ENCODE measurements at places on chromosomes 12 and 14. TPM values are rescaled to one million over a fixed set of nuclear protein-coding genes. Genes with fewer than 3 reads are reported as not detected.
A peak's percentile ranks its signal among the peaks of the same experiment; 100 is the strongest.

DNA sequence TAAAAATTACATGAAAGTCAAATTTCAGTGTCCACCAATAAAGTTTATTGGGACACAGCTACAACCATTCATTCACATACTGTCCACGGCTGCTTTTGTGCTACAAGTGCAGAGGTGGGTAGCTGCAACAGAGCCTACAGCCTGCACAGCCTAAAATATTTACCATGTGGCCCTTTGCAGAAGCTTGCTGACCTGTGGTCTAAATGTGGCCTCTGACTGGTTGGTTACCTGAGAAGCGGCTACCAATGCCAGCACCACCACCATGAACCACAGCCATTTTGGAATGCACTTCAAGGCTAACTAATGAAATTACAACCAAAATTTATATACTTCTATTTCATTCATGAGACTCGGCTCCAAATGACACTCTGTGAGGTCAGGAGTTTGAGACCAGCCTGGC is 58.6 kb downstream of the NT5DC3 start:
- no peaks in the 10 kb centered on the region for H3K27me3 ChIP-seq
- peaks cover 5% of the 10 kb centered on the region for H3K36me3 ChIP-seq
- H3K27ac ChIP-seq, result no peak overlapping the region

DNA sequence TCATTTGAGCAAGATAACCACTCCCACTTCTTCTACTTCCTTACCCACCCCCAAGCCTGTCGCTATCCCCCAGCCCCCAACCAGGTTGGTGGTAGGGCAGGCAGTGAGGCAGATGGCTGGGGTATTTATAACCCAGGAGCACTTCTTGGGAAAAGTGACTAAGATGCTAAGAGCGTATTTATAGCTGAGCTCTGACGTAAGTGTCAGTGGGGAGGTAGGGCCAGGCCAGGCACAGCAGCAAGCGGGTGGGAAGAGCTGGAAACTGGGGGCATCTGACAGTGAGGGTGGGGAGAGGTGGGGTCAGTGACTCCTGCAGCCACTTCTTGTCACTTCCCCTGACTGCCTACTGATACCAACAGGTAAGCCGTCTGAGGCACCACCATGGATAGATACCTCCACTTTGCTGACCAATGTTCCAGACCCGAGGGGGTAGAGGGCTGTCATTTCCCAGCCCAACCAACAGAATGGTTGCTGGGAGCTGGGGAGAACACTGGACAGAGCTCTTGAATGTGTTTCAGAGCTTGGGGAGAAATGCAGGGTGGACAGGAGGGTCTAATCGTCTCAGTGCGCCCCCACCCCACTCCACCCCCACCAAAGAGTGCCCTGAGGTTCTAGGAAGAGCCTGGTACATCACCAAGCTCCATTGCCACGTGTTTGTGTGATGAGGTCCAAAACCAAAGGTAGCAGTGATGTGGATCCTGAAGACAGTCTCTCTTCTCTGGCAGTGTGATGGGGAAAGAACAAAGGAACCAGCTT is 2.7 kb upstream of the INHBE start:
- H3K36me3 ChIP-seq, result no peaks in the 10 kb centered on the region
- no peaks in the 10 kb centered on the region for H3K27me3 ChIP-seq
- H3K4me1 ChIP-seq, result peaks cover 17% of the 10 kb centered on the region

DNA sequence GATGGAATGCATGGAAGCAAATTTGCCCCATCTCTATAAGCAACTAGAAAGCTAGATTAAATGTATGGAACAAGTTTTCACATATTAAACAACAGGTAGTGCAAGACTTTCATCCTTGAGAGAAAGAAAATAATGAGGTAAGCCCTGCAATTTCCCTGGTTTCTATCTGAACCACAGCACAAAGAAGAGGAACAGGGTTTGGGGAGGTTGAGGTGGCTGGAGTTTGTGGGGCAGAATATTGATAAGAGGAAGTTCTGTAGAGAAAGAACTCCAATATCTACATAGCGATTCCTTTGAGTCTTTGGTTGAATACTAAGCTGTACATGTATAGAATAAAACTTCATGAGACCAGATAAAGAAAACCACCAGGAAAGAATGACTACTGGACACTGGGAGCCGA is 96.3 kb upstream of the CCND2 start:
- no peaks in the 10 kb centered on the region for H3K27me3 ChIP-seq
- peak overlapping the region; percentile 52 for H3K27ac ChIP-seq
- DNase-seq, result no peak
- peaks cover 11% of the 10 kb centered on the region for H3K36me3 ChIP-seq

DNA sequence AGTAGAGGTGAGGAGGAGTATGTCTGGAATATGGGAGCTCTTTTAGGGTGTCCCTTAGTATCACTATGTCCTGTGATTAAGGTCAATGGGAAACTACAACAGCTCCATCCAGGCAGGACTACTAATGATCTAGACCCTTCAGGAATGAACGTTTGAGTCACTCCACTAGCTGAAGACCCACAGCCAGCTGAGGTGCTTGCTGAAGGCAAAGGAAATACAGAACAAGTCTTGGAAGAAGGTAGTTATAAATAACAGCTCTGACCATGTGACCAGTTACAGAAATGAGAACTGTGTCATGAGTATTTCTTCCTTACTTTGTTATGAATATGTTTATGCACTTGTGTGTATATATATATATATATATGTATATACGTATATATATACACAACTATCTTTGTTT is 40.5 kb upstream of the USP44 start:
- H3K4me1 ChIP-seq, result no peaks in the 10 kb centered on the region
- no peak overlapping the region for H3K4me3 ChIP-seq
- no peak overlapping the region for H3K27ac ChIP-seq
- H3K36me3 ChIP-seq, result no peaks in the 10 kb centered on the region

GRCh38 chr12:1837541-1838204 is 17.3 kb downstream of the LRTM2 start:
- no peaks in the 10 kb centered on the region for H3K4me1 ChIP-seq
- DNase-seq, result no peak

- no peaks in the 10 kb centered on the region for H3K4me1 ChIP-seq
- H3K27me3 ChIP-seq, result peaks cover 2% of the 10 kb centered on the region
- H3K27ac ChIP-seq, result no peak overlapping the region
- no peak overlapping the region for H3K4me3 ChIP-seq
Measured at GRCh38 chr12:39451977-39452376, 9.1 kb upstream of the KIF21A start.

GRCh38 chr12:113271853-113272561 is 50.7 kb downstream of the TPCN1 start:
- no peak overlapping the region for H3K27ac ChIP-seq
- peaks cover 2% of the 10 kb centered on the region for H3K36me3 ChIP-seq
- no peaks in the 10 kb centered on the region for H3K4me1 ChIP-seq
- no peak overlapping the region for H3K4me3 ChIP-seq

- no peak overlapping the region for H3K4me3 ChIP-seq
- H3K27me3 ChIP-seq, result no peaks in the 10 kb centered on the region
- no peak for DNase-seq
- H3K4me1 ChIP-seq, result no peaks in the 10 kb centered on the region
Measured at GRCh38 chr12:77343291-77343690, 277.9 kb upstream of the E2F7 start.

- DNase-seq, result peak; percentile 96
- H3K36me3 ChIP-seq, result peaks cover 54% of the 10 kb centered on the region
- H3K4me3 ChIP-seq, result peak overlapping the region; percentile 80
- H3K27me3 ChIP-seq, result no peaks in the 10 kb centered on the region
- H3K27ac ChIP-seq, result peak overlapping the region; percentile 99
Measured at GRCh38 chr14:101819251-101819990, 57.9 kb downstream of the PPP2R5C start.

Gene KCNJ8
- total RNA-seq, result not detected

Gene AGAP2
- 70.7 TPM for total RNA-seq

Gene FOXG1
- total RNA-seq, result not detected

Gene INSM2
- not detected for total RNA-seq

Gene POC1B
- total RNA-seq, result 58.8 TPM

Gene KCNA1
- not detected for total RNA-seq
